ENCODE measurements at places on chromosomes 2 and 18. TPM values are rescaled to one million over a fixed set of nuclear protein-coding genes. Genes with fewer than 3 reads are reported as not detected.

DNA sequence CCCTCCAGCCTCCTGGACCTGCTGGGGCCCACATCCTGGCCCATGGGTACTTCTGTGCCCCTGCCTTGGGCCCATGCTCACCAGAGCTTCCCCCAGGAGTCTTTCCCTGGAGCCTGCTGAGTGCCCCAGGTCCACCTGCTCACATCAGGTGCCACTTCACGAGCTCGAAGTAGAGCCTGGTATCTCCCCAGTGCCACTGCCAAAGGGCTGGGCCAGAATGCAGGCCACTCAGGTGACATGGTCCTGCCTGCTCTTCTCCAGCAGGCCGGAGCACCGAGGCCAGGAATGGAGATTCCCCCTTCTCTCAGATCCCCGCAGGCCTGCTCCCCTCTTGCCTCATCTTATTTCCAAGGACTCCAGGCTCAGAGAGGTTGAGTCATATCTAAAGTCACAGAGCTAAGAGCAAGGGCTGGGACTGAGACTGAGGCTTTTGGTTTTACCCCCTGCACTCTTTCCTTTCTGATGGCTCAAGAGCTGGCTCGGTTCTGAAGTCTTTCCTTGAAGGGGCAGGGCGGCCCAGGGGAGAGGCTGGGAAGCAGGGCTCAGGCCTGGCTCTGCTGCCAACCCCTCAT lies 79.2 kb downstream of the HS1BP3 start:
- DNase-seq = no peak

DNA sequence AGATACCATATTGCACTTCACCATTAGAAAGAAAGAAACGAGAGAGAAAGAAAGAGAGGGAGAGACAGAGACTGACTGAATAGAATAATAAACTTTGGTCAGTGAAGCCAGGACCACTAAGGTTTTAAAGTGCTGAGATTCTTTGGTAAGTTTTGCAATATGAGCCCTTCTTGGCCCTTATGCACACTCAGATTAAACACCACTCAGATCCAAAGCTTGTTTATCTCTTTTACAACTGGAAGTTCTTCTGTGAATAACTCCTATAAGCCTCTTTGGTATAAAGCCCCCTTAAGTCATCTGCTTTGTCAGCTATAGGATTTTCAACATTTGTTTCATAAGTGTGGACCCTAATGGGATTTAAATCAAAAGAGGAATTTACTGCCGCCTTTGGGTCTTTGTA lies 40.8 kb downstream of the PID1 start:
- DNase-seq = no peak

ST6GAL2 gene
- total RNA-seq = 28.3 TPM

DIPK1C gene
- 0.14 TPM for total RNA-seq

Data from mucosa of gallbladder (tissue), 1 donor.